ENCODE measurements at places on chromosomes 5 and 9.

DNA sequence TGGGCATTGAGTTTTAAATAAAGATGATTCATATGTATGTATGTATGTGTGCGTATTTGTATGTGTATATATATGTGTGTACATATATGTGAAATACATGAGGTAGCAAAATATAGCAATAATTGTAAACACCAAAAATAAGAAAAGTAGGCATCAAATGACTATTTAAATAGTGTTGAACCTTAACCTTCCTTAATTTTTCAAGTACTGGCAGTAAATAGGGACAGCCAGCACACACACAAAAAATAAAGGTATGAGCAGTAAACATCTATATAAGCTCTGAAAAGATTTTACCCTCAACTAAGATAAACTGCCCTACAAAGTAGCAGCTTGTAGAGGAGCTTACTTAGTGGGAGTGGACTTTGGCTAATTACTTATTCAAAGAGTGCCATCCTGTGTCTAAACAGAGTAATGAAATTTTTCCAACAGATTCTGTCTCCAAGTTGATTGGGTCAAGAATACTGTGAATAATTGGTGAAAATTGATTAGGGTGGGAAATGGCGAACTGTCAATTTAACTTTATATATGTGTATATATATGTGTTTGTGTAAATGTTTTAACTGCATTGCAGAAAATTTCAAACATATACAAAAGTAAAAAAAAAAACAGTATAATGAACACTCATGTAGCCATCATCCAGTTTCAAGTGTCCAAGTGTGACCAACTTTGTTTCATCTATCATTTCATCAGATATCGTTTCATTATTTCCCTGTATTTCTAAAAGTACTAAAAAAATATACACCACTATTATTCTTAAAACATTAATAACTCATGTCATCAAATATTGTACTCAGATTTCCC is 2.0 kb upstream of the ADAMTS6 start:
- DNase-seq: no peak

GRCh38 chr5:22044229-22044628 is 808.9 kb downstream of the CDH12 start:
- no peak for DNase-seq

GRCh38 chr5:150583541-150584225 is 56.8 kb upstream of the SYNPO start:
- no peak for DNase-seq

DNA sequence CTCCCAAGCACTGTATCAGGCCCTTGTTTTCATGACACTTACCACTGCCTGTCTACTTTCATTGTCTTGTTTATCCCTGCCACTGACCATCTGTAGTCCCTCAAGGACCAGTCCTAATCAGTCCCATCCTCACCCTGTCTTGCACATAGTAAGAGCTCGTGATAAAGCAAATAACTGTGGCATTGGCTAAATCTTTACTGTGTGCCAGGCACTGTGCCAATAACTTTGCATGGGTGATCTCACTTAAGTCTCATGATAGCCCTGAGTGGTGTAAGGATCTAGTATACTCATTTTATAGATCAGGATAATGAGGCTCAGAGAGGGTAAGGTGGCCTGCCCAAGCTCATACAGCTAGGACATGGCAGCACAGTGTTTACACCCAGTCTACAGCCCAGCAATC is 5.6 kb downstream of the CDX1 start:
- no peak for DNase-seq

DNA sequence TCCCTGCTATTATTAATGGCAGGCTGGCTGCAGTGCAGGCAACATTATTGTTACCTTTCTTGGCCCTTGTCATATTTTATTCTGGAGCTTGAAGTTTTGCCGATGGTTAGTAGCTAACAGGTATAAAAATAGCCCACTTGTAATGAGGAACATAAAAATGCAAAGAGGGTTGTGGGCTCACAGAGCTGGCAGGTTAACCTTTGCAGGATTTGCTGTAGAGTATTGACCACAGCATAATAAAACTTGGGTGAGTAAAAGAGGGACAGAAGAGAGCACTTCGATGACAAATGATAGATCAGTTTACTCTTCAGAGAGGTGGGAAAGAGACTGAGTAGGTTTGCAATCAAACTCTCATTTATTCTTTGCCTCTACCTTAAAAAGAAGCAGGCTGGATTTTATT is 49.7 kb upstream of the SGCD start:
- no peak for DNase-seq

- no peak for DNase-seq
Observed at GRCh38 chr9:127682351-127683136, 24.2 kb upstream of the CFAP157 start.

DNA sequence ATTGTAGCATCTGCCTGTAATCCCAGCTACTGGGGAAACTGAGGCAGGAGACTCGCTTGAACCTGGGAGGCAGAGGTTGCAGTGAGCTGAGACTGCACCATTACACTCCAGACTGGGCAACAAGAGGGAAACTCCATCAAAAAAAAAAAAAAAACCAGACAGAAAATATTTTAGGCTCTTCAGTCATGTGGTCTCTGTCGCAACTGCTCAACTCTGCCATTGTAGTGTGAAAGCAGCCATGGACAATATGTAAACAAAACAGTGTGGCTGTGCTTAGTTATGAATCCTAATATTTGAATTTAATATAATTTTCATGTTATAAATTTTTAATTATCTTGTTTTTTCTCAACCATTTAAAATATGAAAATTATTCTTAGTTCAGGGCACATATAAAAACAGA is 38.4 kb downstream of the ZFAND5 start:
- DNase-seq: no peak

DNA sequence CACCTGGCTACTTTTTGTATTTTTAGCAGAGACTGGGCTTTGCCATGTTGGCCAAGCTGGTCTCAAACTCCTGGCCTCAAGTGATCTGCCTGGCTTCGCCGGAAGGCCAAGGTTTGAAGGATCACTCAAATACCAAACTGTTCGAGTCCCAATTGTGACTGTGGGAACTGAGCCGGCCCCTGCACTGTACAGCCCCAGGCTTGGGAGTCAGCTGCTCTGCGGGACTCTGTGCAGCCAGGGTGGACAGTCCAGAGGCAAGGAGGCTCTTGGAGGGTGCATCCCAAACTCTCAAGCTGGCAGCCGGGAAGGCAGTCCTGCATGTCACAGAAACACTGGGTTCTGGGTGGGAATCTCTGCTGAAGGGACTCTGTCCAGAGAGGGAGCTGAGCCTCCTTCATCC is 109.0 kb downstream of the ENTREP1 start:
- DNase-seq: no peak

GRCh38 chr5:95817430-95817829 is 5.1 kb downstream of the GLRX start:
- no peak for DNase-seq

- no peak for DNase-seq
Observed at GRCh38 chr5:149071756-149072155, 8.9 kb upstream of the SH3TC2 start.

DNA sequence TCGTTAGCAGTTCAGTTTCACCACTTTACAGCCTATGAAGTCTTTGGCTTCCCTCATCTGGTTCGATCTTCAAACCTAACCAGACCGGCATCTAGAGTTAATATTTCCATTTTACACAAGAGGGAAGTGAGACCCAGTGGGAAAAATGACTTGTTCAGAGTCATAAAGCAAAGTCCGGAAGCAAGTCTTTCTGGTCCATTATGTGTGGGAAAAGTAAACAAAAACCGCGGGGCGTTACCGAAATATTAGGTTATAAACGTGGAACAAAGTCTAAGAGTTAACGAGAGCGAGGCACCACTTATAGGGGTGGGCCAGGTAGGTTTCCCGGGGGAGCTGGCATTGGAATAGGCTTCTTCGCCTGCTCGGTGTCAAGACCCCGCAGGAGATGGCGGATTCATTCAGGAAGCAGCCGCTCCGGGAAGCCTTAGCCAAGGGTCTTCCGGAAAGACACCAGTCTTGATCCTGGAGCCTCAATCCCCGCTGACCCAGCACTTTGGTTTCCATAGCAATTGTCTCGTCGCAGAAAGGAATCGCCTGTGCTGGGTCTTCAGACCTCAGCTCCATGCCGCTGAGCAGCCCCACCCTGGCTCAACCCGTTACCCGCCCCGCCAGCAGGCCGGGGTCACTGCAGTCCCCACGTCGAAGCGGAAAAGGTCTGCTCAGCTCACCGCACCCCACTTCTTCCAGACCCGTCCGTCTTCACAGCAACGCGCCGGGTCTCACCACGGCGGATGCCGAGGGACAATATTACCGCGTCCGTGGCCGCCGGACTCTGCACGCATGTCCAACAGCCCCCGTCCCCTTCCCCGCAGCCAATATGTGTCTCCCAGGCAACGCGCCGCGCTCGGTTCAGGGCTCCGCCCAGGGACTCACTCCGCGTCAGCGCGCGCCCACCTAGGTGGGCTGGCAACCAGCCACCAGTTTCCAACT is at the start of gene C5orf52:
TSS of gene C5orf52 (plus strand) at position 872 of the 930 bp plus-strand sequence. CDS start 82 bp downstream, outside the sequence.
- no peak for DNase-seq
